ENCODE measurements at places on chromosomes 3 and 15.

- no peak for DNase-seq
Observed at GRCh38 chr3:183504597-183504996, 50.9 kb downstream of the KLHL6 start.

GRCh38 chr15:52856286-52856685, 66.2 kb upstream of the ONECUT1 start:
- DNase-seq, result no peak

DNA sequence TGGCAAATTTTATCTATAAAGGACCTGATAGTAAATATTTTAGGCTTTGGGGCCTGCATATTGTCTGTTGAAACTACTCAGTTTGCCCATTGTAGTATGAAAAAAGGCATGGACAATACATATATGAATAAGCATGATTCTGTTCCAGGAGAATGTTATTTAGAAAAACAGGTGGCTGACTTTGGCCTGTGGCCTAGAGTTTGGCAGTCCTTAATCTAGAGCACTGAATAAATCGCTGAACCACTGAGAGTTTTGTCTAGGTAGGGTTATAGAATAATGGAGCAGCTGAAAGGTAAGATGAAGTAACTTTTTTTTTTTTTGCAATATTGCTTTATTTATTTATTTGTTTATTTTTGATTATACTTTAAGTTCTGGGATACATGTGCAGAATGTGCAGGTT, 75.0 kb downstream of the LRRC49 start:
- DNase-seq, result no peak

GRCh38 chr3:148790370-148790769, 37.2 kb upstream of the CPB1 start:
- DNase-seq, result no peak

DNA sequence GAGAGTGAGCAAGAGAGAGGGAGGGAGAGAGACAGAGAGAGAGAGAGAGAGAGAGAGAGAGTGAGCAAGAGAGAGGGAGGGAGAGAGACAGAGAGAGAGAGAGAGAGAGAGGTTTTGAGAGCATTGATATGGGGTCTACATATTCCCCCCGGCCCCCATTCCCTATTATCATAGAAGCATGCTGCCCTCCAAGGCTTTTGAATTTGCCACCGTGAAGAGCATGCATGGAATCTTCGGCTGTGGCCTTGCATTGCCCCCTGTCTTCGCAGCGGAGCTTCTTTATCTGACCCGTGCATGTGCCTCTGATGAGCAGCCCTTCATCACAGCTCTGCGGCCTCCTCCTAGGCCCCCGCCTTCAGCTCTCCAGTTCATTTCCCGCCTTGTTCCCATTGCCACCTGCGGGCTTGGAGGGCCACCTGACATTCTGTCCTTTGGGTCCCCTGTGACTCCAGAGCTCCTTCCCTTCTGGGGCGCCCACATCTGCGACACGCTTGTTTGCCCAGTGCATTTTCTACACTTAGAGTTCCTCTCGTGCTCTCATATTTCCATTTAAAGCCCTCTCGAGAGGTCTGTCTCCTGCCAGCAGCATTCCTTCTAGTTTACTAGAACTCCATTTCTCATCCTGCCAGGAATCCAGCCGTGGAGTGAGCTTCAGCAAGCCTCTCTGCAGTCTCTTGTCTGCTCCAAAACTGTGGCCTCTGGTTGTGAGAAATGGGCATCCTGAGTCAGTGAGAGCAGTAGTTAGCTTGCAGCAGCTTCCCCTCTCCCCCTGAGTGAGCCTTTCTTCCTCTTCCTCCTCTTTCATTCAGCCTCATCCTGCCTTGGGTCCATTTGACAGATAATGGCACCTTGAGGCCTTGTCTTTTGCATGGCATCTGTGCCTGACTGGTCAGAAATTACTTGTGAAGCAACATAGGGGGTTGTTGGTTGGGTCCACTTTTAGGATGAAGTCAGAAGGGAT, 25.3 kb downstream of the LPP start:
- DNase-seq, result peak; percentile 43

DNA sequence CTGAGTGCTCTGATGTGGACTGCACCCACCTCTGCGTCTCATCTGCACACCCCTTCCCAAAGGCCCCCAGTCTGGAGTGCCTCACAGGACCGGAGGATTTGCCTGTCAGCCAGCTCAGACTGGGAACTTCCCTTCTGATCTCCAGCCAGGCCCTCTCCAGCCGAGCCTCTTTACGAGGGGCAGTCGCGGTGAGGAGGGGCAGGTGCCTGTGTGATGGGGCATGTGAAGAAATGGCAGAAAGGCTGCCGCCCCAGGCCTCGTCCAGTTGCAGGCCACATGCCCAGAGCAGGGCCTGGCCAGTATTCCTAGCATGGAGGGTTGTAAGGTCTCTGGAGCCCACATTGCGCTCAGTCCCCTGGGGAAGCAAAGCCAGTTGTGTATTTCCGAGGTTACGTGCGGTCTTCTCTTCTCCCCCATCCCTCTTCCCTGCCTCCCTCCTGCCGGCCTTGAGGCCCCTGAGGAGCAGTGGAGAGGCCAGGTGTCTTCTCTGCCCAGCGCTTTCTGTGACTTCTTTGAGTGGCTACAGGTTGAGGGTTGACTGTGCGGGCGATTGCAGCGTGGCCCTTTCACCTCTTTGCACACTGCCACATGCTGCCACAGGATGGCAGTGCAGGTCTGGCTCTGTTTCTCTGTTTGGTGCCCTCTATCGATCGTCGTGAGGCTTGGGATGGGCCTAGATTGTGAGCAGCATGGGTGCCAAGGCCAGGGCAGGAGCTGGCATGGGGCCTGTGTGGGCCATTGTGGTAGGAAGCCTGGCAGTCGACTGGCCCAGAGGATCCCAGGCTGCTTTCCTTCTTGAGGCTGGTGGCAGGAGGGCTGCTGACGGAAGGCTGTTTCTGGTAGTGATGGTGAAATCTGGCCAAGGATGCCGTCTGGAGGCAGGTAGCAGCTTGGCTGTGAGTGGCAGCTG, 5.3 kb downstream of the CLK3 start:
- peak; percentile 90 for DNase-seq

DNA sequence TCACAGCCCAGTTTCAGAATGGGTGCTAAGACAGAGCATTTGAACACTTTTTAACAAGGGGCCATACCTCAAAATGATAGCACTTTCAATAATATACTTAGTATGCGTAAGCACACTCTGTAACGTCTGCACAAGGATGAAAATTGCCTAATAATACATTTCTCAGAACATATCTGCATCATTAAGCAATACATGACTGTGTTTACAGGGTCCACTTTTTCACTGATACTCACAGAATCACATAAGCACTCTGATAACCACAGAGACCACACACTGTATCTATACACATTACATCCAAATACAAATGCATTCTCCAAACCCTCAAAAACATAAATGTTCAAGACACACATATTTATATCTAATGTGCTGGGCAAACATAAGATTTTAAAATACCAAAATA, 79.8 kb downstream of the NR1I2 start:
- DNase-seq, result no peak

GRCh38 chr3:46946856-46947545, 29.5 kb downstream of the CCDC12 start:
- no peak for DNase-seq

DNA sequence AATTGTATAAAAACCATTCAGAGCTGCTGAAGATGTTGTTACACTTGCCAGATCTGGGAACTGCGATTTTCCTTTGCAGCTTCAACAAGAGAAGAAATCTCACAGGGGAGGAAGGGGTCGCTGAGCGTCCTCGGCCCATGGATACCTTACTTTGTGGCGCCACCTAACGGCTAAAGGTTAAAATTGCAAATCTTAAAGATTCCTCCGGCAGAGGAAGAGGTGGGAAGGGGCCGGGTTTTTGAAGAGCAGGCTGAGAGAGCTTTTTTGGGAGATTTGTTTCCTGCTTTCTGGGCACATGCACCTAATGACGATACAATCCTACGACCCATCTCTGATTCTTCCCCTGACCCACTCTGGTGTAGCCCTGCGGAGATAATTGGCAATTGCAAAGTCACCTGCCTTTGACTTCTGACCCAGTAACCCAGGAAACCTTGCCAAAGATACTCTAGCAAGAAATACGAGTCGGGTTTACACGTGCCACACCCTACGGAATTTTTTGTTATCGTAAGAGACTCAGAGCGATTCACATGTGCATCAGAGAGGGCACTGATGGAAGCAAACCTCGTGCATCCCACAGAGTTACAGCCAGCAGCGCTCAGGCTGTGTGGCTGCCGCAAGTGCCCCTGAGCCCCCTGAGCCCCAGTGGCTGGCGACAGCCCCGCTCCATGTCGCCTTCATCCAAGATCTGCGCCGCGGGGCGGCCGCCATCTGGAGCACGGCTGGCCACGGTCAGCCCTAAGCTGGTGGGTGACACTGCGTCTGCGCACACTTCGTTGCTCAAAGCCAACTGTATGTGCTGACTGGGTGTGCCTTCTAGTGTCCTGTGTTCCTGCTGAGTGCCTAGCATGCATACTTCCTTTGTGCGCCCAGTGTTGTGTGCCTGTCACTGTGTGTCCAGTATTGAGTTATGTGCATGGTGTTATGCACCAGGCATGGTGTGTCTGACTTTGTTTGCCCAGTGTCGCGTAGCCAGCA, 55.2 kb upstream of the CHRNA7 start:
- DNase-seq, result peak; percentile 25

GRCh38 chr3:20194793-20195460, 8.9 kb upstream of the SGO1 start:
- no peak for DNase-seq

DNA sequence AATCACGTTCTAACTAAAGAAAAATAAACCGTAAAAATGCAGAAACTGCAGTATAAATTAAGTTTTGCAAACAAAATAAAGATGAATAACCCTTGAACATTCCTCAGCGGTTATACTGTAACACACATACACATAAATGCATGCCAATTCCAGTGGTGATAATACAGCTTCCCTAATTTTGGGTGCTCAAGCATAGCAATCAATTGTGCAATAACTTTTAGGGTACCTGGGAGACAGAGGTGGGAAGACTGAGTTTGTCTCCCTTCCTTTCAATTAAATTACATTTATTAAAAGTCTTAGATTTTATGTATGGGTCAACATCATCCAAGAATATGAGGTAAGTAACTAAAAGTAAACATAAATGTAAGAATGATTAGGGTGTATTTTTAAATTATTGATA, 71.8 kb downstream of the SETD2 start:
- no peak for DNase-seq

GRCh38 chr3:192130534-192131132, 596.7 kb downstream of the FGF12 start:
- peak; percentile 39 for DNase-seq

GRCh38 chr3:184466413-184466960, 86.6 kb downstream of the CHRD start:
- no peak for DNase-seq
